ENCODE measurements at places on chromosomes 1 and 21.

DNA sequence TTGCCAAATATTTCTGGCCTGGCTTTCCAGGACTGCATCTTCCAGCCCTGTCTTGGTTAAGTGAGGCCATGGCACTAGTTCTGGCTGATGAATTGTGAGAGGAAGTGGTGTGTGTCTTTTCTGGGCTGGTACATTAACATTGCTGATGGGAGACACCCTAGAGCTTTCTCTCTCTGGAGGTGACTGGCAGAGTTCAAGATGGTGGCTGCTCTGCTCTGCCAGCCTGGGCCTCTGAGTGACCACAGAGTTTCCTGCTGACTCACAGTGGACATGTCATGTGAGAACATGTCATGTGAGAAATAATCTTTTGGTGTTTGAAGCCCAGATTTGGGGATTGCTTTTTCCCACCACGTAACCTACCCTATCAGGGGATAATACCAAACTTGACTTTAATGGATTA lies 218.0 kb upstream of the KIAA0040 start:
- no peak for DNase-seq

DNA sequence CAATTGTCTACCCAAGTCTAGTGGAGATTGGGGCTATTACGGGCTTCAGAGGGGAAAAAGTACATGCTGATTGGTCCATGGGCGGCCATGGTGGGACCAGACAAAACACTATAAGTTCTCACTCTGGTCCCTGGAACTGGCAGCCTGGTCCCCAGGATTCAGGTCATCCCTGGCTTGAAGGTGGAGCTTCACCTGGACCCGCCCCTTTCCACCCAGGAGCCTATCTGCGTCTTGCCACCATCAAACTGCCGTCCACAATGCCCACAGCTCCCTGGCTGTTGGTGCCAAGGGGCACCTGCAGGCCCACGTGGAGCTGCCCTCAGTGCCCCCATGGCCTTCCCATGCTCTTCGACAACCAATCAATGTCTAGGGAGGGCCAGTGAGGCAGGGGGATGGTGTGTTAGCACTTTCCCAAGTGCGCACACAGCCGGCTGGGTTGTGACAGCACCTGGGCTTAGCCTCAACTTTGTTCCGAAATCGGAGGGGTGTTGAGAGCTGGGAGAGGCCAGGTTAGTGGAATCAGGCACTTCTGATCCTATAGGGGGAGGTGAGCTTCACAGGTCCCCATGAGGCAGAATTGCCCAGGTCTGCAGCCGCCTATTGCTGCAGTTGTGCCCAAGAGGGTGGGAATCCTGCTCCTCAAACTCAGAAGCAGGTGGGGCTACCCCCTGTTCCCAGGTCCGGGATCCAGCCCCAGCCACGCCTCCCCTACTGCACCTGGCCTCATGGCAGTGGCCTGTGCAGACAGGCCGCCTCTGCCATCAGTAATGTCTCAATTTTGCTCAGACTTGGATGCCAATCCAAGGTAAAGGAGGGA lies 1369.4 kb upstream of the PRMT6 start:
- no peak for DNase-seq

DNA sequence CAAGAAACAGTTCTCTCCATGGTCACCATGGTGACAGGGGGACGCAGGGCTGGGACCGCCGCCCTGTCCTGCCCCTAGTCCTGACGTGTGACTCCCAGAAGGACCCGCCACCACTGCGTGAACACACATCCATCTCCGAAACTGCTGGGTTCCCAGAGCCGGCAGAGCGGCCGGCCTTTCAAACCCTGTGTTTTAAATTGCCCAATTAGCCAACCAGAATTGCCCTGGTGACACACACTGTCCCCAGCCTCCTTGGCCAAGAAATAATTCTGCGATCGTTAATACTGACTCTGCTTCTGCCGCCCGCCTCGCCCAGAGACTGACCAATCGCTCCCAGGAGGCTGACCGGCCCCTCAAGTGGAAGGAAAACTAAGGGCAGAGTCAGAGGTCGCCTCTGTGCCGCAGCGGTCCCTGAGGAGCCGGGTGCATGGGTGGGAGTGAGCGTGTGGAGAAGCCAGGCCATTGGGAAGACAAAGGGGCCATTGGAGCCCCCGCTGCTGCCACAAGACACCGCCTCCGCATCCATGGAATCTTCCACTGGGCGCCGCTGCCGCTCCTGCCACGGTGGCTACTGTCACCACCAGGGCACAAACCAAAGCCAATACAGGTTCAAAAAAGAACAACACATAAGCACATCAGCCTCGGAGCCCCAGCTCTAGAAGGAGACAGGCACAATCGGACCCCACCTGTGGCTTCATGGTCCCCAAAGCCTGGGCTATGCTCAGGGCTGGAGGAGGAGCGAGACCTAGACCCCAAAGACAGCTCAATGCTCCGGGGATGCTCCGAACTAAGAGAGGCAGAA lies 273.2 kb downstream of the NPHP4 start:
- DNase-seq = no peak

- DNase-seq = no peak
These were observed 30.5 kb downstream of the SOX13 start for GRCh38 chr1:204103431-204103741.

- DNase-seq = no peak
These were observed 313.8 kb downstream of the TGFB2 start for GRCh38 chr1:218658899-218659298.

GRCh38 chr1:175062858-175063257 lies 4.8 kb upstream of the TNN start:
- DNase-seq = no peak

- no peak for DNase-seq
These were observed 2.3 kb downstream of the FYB2 start for GRCh38 chr1:56816909-56817308.

DNA sequence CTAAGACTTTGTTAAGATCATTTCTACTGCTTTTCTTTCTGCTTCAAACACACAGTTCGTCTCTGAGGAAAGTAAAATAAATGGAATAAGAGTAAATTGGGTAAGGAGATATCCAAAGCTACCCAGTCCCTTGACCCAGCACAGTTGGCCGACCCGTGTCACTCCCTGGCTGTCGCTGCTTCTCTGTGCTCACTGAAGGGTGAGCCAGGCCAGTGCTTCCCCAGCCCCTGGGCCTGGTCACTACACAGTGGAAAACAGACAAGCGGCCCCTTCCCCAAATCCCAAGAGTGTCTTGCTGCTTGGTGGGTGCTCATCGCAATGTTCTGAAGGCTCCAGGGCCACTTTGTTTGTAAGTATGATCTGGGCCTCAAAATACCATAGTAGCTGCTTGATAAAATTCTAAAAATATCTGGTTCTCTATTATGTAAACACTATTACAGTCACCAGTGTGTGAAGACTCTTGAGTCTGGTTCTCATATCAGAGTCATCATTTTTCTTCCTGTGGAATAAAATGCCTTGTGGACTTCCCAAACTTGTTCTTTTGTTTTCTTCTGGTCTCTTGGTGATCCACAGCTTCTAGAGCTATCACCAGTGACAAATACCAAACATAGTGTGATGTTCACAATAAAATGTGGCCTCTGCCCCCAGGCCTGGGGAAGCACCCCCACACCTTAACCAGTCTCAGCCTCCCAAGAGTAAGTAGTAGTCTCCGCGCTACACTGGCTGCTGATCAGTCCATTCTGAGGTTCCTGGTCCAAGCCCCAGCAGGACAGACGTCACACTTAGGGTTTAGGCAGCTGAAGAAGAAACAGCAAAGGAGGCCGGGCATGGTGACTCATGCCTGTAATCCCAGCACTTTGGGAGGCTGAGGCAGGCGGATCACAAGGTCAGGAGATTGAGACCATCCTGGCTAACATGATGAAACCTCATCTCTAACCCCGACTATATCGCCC lies 106.2 kb downstream of the DHRS3 start:
- DNase-seq = no peak

DNA sequence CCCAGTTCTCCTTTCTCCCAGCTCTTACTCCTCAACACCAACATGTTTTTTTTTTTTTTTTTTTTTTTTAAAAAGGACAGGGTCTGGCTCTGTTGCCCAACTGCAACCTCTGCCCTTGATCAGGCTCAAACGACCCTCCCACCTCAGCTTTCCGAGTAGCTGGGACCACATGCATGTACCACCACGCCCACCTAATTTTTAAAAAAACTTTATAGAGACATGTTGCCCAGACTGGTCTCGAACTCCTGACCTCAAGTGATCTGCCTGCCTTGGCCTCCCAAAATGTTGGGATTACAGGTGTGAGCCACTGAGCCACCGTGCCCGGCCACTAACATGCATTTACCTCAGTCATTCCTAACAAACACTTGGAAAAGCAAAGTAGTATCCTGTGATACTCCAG lies 31.1 kb upstream of the FOXE3 start:
- DNase-seq = no peak

DNA sequence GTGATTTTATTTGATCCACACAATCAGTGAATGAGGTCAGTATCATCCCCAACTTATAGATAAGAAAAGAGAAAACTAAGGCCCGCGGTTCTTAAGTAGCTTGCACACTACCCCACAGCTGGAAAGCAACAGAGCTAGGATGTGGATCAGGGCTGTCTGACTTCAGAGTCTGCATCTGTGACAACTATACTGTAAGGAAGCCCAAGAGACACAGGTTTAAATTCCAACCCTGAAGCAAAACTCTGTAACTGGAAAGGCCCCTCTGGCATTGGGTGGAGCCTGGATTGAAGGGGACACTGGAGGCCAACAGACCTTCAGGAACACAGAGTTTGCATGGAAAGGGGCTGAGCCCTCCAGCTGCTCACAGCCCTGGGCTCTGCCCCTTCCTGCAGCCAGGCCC lies 40.2 kb downstream of the LGR6 start:
- no peak for DNase-seq

DNA sequence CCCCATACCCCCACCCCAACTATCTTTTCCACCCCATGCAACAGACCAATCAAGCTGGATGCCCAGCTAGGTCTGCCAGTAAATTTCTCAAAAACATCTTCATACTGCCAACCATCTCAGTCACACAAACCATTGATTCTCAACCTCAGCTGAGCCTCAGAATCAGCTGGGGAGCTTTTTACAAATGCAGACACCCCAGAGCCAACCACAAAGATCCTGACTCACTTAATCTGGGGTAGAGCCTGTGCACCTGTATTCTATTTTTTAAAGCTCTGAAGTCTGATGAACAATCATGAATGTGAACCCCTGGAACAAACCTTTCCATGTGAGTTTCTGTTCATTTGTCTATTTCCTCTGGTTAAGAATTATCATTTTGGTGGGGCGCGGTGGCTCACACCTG lies 66.0 kb downstream of the ZNF281 start:
- no peak for DNase-seq

DNA sequence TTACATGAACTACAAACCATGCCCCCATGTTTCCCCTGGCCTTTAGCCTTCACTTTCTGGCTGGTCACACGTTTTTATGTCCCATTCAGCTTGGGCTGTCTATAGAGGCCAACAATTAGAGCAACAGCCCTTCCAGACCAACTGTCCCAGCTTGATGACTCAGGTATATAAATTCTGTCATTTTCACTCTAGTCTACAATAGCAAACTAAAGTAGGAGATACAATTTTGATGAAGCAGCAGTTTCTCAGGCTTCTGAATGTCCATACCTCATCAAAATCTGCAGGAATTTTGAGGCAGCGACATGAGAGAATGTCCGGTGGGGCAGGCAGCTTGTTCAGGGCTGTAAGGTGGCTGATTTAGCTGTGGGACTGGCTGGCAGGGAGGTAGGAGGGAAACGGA lies 45.6 kb upstream of the VAV3 start:
- no peak for DNase-seq

DNA sequence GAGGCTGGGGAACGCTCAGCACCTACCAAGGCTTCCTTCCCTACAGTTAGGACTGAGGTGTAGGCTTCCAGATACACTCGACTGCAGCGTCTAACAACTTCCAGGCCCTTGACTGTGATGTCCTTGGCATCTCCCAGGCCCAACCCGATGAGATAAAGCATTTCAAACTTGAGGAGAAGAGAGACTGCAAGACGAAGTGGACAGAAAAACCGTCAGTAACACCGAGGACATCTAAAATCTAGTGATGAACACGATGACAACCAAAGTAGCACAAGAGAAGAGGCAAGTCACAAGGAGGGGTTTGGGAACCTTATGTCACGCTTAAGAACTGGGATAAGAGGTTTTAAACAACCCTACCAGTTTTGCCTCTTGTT lies 314 bp downstream of the DPH5 start:
- peak; percentile 39 for DNase-seq

- no peak for DNase-seq
These were observed 46.2 kb downstream of the ZNF648 start for GRCh38 chr1:182015360-182015759.

DNA sequence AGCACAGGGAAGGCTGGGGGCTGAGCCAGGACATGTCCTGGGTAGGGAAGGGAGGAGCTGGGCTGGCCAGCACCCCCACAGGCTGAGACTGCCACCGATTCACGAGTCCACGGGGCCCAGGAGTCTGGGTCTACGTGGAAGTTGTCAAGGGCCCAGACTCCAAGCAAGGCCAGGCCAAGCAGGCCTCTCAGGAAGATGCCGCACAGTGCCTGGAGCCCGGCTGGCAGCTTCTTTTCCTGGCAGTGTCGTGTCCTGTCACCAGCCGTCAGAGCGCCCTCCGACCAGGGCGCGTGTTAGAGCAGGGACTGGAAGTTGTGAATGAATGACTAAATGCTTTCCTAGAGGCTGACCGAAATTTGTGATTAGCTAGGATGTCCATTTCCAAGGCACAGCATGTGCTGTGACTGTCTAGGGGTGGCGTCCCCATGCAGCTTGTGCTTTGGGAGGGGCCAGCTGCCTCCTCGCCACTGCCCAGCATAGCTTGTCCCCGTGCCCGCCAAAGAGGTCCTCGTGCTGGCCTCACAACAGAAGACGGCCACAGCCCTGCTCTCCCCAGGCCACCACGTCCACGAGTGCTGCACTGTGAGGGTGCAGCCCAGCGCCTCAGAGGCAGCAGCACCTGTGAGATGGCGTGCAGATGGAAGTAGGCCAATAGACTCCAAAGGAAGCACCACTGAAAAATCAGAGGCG lies 147.4 kb upstream of the COL6A1 start:
- no peak for DNase-seq

- peak; percentile 56 for DNase-seq
These were observed 9.3 kb downstream of the IRF2BP2 start for GRCh38 chr1:234600418-234601281.

DNA sequence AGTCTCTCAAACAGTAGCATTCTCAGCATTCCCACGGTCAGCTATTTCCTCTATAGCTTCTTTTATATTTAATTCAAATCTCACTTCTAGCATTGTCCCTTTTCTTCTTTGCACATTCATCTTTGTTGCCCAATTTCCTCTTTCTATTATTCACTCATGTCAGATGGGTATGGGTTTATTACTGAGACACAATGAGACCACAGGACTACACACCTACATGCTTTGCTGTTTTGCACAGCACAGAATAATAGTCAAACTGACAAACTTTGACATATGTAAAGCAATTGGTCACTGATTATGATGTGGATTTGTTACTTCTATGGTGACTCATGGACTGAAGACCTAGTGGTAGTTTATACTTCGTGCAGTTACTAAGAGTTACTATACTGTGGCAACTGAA lies 5.8 kb upstream of the CD1C start:
- no peak for DNase-seq
